Aorta (tissue), 5 donors: ENCODE measurements at places on chromosomes 4 and X. TPM values are rescaled to one million over a fixed set of nuclear protein-coding genes. Genes with fewer than 3 reads are reported as not detected.

- peak overlapping the region; percentile 34 for H3K4me3 ChIP-seq
- DNase-seq = no peak
- no peak overlapping the region for H3K27ac ChIP-seq
- H3K27me3 ChIP-seq = no peaks in the 10 kb centered on the region
These were observed 124.6 kb upstream of the NAP1L5 start for GRCh38 chr4:88822034-88822789.

- H3K4me3 ChIP-seq = no peak overlapping the region
- no peak overlapping the region for H3K27ac ChIP-seq
- peaks cover 2% of the 10 kb centered on the region for H3K27me3 ChIP-seq
- no peak for DNase-seq
- H3K36me3 ChIP-seq = no peaks in the 10 kb centered on the region
These were observed 31.7 kb downstream of the SCML1 start for GRCh38 chrX:17768997-17769396.

DNA sequence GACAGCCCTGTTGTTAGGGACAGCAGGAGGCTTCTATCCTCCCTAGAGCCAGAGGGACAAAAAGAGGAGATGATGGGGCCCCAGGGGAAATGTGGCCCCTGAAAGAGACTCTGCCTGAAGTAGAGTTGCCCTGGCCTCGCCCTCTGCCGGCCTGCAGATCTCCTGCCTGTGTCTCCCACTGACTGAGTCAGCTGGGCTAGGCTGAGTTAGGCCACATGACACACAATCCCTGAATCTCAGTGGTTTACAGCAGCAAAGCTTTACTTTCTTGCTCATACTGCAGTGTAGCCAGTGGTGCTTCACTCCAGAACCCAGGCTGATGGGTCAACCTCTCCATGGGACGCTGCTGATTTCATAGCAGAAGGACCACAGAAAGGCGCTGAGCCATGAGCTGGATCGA, 23.5 kb downstream of the DRD5 start:
- H3K27me3 ChIP-seq = no peaks in the 10 kb centered on the region
- no peaks in the 10 kb centered on the region for H3K36me3 ChIP-seq
- no peak overlapping the region for H3K27ac ChIP-seq
- DNase-seq = no peak
- no peak overlapping the region for H3K4me3 ChIP-seq

Gene ACOX3
- 43.7 TPM for total RNA-seq
